ENCODE measurements at places on chromosomes 7 and 10.

DNA sequence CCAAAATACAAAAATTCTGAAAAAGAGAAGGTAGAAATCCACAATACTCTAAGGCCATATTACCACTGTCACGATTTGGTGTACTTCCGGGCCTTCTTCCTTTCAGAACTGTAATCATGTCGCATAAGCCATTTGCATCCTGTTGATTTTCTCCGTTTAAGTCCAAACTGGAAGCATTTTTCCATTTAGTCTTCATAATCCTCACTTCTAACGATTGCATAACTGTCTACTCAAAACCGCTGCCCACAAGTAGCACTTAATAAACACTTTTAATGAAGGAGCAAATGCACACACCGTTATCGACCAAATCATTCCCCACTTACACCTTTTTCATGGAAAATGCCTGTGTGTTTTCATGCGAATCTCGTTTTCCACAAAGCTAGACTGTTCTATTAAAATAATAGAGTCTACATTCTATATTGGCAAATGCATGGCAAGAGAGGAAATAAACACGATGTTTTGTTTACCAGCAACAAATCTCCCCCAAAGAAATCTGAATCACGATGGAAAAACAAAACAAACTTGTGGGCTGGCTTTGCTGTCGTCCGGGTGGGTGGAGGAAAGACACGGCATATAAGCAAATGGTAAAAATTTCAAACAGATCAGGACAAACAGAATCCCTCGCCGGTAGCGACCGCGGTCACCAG is 1.0 kb downstream of the ATE1 start:
- peak; percentile 49 for DNase-seq

DNA sequence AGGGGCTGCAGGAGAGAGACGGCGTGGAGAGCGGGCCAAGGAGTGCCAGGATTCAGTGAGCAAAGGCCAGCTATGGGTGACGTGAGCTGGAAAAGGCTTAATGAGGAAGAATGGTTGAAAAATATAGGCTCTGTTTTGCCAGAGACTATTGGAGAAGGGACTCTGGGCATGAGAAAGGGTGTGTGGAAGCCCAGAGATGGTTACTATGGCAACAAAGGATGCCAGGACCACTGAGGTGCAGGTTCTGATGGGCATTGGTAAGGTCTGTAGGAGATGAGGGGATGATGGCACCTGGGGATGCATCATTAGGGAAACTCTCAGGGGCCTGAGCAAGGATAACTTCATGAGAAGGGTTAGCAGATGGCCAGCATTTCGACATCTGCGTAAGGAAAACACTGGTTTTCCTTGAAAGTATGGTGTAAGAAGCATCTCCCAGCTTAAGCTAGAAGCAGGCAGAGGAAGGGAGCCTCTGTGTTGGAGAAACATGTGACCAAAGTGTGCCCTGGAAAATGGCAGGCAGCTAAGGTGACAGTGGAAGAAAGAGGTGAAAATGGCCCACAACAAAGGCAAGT is 21.6 kb upstream of the FAM180A start:
- no peak for DNase-seq

DNA sequence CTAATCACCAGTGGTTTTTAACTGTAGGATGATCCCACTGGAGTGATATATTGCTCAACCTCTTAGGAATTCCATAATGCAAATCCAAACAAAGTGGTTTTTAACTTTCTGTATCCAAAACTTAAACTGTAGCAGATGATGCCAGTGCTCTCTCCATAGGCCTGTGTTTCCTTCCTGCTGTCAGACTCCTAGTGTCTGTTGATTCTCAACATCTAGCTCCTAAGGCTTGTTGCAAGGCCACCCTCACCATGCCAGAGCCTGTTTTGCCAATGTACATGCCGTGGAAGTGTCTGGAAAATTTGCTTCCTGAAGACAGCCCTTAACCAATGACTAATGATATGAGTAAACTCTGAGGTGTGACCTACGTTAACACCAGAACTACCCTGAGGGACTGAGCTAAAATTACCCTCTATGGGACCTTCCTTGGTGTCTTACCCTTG is 39.3 kb downstream of the C1GALT1 start:
- peak; percentile 21 for DNase-seq

- DNase-seq = no peak
Observed at GRCh38 chr10:18619016-18619415, 32.4 kb downstream of the NSUN6 start.

GRCh38 chr7:116661865-116662264 is 10.1 kb upstream of the MET start:
- DNase-seq = no peak

GRCh38 chr10:75773813-75774782 is 342.7 kb downstream of the LRMDA start:
- no peak for DNase-seq

DNA sequence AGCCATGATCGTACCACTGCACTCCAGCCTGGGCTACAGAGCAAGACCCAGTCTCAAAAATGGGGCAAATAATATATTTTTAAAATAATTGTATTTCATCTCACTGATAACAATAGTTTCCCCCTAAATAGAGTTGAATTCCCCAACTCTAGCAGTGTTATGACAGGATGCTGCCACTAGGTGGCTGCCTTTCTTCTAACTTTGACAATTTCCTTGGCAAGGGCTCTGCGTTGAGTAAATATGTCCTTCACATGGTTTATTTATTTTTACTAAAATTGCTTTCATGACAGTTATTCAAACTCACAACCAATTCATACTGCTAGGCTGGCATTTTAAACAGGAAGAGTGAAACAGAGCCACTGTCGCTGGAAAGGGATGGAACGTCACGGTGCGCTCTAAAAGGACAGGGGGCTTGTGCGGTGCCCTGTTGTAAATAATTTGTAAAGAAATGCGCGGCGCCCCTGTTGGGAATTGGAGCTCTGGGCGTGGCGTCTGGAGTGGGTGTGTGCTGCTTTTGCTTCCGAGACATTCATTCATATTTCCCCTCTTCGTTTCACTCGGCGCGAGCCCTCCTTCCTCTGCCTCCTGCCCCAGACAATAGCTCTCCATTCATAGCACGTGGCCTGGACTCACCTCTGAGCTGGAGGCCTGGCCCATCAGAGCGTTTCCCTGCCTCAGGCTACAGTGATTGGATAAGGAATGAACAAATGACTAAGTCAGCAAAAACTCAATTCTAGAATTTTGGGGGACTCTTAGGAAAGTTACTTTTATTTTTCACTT is 20.5 kb upstream of the PITRM1 start:
- peak; percentile 55 for DNase-seq

DNA sequence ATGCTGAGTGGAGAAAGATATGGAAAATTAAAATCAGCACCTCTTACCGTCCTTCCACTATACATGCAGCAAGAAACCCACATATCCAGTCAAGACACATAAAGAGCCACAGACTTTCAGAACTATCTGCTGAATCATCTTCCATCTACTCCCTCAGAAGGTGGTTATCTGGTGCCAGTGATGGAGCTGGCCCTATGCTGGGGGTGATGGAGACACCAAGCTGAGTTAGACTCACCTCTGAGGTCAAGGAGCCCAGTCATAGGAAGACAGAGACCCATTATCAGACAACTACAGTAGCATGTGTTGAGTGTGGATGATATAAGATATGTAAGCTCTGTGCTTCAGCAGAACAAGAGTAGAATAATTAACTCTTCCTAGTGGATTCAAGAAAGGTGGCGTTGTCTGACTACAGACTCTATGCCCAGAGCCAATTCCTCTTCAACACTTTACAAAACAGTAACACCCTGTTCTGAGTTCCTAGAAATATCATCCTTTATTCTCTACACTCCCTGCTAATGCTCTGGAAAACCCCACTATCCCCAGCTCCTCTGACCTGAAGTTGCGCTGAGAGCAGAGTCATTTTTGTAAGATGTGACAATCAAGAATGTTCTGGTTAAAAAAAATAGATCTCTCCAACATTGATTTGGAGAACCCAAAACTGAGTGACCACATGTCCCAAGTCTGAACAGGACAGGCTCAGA is 14.3 kb downstream of the CYP3A5 start:
- DNase-seq = no peak

GRCh38 chr7:92809397-92809759 is 27.0 kb downstream of the CDK6 start:
- DNase-seq = no peak

GRCh38 chr7:80128918-80129317 is 5.7 kb upstream of the GNAI1 start:
- DNase-seq = no peak

DNA sequence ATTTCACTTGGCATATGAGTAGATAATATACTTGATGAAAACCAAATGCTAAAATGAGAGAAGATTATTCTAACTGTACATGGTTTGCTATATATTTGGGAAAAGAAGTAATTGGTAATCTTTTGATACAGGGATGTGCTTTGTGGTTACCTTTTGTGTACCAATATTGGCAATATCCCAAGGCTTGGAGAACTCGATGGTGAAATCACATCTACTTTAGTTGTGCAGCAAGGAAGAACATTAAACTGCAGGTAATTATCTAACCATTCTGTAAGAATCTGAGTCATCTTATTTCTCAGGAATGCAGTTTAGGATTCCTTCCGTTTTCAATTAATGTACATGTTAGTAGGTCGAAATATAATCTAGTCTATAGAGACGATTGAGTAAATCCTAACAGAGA is 64.1 kb downstream of the SRI start:
- DNase-seq = no peak

- DNase-seq = no peak
Observed at GRCh38 chr10:124086097-124086710, 7.2 kb downstream of the CHST15 start.

DNA sequence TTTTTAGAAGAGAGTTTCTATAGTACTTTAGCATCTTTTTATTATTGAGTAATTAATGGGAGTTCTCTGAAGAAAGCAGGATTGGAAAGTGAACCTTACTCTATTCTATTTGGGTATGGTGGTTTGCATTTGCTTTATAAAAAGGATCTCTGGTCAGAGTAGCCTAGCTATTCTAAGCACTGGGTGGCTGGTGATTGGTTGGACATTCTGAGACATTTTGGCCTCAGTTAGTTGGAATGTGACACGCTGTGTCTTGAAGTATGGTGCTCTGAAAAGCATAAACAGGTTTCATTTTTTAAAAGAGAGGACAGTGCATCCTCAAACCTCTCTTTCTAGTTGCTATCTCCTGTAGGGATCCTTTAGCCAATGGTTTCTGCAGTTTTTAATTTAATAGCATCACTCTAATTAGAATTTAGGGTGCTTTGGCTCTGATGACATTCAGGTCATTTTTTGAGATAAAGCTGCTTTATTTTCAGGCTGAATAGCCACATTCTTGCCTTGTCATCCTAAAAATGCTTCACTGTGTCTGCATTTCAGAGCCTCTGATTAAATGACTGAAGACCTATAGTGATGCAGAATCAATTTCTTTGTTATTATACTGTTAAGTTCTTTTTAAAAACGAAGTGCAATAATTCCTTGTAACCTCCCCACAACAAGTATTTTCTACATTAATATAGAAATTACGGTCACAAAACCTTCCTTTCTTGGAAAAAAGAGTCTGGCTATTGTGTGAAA is 20.6 kb downstream of the TMEM178B start:
- no peak for DNase-seq

DNA sequence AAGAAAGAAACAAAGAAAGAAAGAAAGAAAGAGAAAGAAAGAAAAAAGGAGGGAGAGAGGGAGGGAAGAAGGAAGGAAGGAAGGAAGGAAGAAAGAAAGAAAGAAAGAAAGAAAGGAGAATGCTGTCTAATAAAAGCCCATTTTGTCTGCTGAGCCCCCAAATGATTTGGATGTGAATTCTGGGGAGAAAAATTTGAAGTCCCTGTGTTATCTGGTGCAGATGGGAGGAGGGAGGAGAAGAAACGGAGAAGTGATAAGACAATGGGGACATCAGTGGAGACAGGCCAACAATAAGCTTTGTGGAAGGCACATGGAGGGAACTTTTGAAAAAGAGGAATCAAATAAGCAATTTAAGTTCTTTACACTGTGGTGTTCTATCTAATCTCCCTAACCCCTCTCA is 24.6 kb upstream of the TMEM273 start:
- DNase-seq = no peak

DNA sequence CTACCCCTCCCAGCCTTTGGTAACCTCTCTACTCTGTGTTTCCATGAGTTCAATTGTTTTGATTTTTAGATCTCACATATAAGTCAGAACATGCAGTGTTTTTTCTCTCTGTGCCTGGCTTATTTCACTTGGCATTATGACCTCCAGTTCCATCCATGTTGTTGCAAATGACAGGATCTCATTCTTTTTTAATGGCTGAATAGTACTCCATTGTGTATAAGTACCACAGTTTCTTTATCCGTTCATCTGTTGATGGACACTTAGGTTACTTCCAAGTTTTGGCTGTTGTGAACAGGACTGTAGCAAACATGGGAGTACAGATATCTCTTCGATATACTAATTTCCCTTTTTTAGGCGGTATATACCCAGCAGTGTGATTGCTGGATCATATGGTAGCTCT is 141.6 kb downstream of the LRRC4 start:
- no peak for DNase-seq

- no peak for DNase-seq
Observed at GRCh38 chr10:97408496-97408992, 7.4 kb upstream of the RRP12 start.

DNA sequence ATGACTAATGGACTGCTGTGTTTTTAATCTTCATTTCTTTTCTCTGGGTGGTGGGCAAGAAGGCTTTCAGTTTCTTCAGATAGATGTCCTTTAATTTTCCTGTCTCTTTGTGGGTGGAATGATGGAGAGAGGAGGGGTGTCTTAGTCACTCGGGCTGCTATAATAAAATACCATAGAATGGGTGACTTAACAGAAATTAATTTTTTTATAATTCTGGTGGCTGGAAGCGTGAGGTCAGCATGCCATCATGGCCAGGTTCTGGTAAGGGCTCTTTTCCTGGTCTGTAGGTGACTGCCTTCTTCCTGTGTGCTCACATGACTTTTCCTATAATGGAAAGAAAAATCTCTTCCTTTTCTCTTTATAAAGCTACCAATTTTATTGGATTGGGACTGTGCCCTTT is 6.3 kb downstream of the RSBN1L start:
- no peak for DNase-seq

DNA sequence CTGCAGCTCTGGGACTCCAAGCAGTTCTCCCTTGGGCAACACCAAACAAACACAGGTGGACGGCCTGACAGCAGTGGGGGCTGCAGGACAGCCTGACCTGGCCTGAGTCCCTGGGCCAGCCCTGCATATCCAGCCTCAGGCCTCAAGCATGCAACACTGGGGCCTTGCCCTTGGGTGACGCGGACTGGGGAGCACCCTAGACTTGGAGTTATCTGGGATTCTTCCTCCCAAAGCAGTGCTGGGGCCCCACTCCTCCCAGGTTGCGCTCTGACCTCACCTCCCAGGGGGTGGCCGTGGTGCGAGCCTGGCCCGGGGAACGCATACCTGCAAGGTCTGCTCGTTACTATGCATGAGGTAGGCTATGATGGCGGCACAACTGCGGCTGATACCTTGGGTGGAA is 6.2 kb upstream of the TMEM120A start:
- no peak for DNase-seq

GRCh38 chr7:140501966-140502365 is 22.7 kb upstream of the MKRN1 start:
- DNase-seq = no peak

DNA sequence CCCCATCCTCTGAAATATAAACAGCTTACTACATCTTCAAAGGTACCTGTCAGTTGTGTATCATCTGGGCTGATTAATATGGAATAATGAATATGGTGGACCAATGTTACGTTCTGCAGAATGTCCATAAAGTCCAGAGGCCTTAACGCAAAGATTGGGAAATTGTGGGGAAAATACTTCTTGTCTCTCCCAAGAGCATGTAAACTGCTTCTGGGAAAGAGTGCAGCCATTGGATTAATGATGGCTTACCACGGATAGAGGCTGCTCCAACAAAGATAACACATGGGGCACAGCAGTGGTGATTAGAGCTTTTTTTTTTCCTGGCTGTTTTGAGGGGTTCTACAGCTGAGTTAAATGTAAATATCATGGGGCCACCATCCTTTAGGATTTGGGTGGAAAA is 340.4 kb upstream of the AKR1E2 start:
- DNase-seq = no peak

Data from AG08396 (cell line).